ENCODE measurements at places on chromosomes 5 and 9.

DNA sequence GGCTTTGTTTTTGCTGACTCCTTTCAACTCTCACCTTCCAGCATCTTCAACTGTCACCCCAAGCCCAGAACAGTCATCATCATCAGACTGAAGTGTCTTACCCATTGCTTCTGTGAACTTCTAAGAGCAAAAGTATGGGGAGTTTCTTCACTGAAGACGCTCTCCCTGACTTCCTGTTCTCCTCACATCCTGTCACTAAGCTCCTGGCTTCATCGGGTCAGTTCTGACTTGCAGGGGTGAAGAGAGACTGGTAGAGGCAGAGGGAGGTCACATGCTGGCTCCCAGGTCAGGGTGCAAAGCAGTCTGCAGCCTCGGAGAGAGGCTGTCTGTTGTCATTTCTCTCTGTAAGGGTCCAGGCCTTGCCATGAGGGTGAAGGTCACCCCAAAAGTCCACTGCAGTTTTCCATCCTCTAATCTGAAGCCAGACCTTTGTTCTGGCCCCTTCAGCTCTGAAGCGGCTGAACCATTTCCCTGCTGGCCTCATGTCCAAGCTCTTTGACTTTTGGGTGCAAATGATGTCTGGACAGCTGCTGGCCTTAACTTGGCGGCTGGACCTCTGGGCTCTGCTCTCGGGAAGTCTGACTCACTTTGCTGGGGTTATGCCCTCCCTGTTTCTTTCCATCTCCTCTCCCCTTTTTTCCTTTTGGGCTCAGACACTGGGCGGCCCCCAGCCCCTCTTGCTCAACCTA, 305.0 kb downstream of the RAB3C start:
- DNase-seq, result no peak

DNA sequence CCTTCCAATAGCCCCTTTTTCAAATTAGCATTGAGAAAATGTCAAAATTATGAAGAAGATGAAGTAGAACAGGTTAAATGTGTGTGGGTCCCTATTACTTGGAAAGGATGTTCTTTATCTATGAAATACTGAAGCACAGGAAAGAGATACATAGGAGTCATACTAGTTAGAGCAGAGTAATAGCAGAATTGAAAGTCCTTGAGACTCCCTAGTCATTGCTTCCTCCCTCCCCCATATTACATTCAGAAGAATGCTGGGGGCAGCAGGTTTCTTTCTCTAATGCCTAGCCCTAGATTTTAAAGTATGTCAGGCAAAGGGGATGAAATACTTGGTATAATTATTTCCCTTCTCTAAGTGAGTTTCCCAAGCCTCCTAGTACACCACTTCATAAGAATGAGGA, 4.4 kb downstream of the ZCCHC9 start:
- no peak for DNase-seq

- no peak for DNase-seq
These were observed 36.4 kb upstream of the ADAMTSL1 start for GRCh38 chr9:18437315-18438201.

GRCh38 chr5:10982626-10983025, 221.6 kb upstream of the DAP start:
- DNase-seq, result no peak

DNA sequence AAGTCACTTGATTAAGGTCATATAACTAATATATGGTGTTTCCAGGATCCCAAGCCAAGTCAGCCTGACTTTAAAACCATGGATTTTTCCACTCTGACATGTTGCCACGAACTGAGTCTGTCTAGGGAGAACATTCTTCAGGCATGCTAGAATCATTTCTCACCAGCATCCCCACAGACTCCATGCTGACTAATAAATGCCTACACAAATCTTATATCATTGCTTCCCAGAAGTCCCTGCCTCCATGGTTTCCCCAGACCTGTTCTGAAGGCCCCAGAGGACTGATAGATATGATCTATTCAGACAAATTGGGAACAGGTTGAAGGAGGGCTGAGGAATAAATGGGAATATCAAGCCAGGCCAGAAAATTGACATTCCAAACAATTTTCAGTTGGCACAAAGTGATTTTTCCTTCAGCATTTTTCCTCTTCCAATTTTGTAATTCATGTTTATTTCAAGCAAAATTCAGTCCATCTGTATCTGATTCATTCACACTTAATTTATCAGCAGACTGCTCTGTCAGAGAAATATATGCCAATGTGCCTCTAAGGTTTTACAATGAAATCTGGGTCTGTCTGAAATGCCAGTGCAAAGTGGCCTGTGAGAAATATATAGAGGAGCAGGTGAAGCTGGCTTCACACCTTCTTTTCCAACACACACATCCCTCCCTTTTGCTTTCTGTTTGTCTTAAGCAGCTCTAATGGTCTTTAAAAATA, 413.6 kb upstream of the TNC start:
- no peak for DNase-seq

- DNase-seq, result no peak
These were observed 58.3 kb upstream of the NXNL2 start for GRCh38 chr9:88476491-88477271.

Data from CD4-positive, alpha-beta T cell treated with Interleukin-4 for 1 hour (primary cell).